ENCODE measurements at places on chromosomes 11 and 22. TPM values are rescaled to one million over a fixed set of nuclear protein-coding genes. Genes with fewer than 3 reads are reported as not detected.

The RAB39A gene
- not detected for total RNA-seq

The LRRC4C gene
- total RNA-seq = not detected

The FGF19 gene
- total RNA-seq = not detected

The CCDC87 gene
- total RNA-seq = 0.28 TPM

The GATD1 gene
- total RNA-seq = 83.1 TPM

All from endothelial cell of umbilical vein (primary cell).